ENCODE measurements at places on chromosomes 3 and 15.

DNA sequence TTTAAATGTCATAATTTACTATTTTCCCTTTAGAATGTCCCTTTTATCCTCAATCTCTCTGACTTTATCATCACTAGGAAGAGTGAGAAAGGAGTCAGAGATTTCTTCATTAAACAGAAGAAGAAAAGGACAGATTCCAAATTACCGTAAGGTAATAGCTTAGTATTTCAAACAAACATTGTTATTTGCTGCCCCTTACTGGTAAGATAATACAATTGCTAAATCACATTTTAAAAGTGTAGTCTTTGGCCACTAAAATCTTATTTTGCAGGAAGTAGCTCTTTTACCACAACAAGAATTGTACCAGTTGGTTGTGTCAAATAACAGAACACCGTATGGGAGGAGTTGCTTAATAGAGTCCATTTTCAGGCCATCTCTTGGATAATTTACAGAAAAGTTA, 53.7 kb downstream of the CGGBP1 start:
- DNase-seq, result no peak

- DNase-seq, result no peak
These were observed 396.4 kb downstream of the NLGN1 start for GRCh38 chr3:173793963-173794362.

DNA sequence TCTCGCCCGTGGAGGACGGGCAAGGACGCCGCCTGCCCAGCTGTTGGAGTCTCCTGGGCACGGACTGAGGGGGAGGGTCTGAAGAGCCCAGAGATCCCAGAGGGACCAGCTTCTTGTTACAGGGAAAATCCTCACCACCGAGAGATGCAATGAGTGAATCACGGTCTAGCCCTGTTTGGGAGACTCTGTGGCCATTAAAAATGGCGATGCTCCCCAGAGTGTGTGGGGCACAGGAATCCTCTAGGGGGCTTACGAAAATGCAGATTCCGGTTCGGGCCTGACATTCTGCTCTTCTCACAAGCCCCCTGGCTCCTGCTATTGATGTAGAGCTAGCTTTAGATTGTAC, 35.5 kb upstream of the EPHB3 start:
- DNase-seq, result no peak

DNA sequence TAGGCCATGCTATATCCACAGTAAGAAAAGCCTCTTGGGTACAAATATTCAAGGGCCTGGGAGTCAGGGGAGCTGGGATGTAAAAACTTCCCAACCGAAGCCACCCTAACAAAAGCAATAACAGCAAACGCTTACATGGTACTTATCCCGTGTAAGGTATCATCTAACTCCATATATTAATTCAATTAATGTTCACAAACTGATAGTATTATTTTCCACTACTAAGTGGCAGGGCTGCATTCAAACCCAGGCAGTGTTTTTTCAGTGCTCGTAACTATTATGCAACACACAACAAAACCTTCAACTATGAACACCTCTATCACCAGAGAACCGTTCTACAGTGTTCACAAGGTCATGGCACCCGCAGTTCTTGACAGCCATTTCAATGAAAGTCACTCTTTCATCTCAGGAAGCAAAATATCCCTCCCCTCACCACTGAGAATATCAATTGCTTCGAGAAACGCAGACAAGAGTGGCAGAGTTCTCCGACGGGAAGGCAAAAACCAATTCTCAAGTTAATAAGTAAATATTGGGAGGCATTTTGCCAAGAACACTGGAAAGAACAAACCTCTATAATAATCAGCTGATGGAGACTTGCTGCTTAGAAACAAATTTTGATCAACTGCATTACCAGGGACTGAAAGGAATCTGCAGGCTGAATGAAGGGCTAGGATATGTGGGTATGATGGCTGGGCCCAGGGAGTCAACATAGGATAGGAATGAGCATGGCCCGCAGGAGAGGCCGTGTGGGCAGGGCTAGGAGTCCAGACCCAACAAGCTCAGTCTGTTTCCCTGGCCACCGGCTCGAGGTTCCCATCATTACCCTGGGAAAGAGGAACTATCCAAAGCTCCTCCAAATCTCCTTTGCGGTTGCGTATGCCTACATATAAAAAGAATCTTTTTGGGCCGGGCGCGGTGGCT, 72.3 kb downstream of the XXYLT1 start:
- DNase-seq, result no peak

DNA sequence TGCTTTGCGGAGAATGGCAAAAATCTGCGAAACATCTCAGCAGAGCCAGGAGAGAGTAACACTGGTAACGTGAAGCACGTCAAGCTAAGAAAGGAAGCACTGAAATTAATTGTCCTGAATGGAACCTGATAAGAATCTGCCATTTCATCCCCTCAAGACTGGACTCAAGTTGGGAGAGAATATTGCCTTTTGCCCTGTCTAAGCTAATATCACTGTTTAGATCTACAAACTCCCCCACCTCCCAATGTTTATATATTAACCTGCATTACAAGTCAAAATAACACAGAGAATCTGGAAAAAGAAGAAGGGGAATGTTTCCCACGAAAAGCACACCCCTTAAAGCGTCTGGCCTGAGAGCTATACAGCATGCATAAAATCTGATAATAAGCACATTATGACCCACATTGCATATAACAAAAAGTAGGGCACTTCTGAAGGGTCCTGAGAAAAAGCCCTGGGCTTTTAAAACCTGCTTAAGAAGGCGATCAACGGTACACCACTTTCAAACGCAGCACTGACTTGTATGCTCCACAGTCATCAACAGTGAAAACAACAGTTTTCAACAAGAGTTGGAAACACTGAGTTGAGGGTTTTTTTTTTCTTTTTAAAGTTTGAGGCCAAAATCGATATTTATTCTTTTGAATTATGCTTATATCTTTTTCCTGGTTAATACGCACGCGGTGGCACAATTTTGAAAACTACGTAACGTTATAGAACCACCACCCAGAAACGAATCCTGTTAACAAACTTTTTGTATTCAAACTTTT, 1.4 kb upstream of the KAT2B start:
- no peak for DNase-seq

DNA sequence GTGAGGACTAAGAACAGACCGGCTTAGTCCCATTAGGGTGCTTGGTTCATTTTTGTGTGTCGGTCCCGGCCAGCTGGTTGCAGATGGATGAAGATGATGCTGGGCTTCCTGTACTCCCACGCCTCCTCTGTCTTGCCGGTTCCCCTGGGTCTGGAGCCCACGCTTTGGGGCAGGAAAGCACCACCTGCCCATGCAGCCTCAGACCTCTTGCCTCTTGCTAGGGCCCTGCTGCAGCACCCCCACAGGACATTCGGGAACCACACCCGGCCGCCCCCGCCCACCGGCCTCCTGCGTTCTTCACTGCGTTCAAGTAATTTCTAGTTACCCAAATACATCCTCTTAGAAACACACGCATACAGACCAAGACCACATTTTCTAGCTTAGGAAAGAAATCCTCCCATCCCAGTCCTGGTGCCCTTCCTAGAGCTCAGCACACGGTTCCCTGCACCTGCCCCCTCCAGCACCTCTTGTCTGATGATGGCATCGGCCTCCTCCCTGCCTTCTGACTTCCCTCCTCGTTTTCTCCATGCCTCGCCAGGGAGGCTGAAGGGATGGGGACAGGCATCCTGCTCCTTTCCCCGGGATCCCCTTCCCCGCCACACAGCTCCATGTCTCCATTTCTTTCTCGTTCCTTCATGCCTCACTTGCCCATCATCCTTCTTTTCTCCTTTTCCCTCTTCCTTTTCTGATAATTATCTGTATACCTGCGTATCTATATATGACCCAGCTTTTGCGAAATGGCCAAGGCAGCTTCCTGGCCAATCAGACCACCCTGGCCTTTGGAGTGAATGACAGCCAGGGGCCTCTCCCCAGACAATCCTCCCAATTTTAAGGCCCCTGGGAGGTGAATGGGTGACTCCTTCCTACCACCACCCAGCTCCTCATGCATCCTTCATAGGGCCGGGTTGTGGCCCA, 30.9 kb downstream of the FAM3D start:
- no peak for DNase-seq

DNA sequence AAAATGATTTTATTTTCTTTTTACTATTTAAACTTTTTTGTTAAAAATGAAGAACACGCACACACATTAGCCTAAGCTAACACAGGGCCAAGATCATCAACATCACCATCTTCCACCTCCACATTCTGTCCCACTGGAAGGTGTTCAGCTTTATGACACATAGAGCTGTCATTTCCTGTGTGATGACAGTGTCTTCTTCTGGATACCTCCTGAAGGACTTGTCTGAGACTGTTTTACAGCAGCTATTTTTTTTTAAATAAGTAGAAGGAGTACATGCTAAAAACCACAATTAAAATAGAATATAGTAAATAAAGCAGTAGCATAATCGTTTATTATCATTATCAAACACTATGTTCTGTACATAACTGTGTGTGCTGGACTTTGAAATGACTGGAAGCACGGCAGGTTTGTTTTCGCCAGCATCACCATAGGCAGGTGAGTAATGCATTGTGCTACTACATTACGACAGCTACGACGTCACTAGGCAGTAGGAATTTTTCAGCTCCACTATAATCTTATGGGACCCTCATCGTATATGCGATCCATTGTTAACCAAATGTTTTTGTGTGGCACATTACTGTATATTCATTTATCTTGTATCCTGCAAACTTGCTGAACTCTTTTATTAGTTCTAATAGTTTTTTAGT, 72.8 kb downstream of the KLF15 start:
- DNase-seq, result peak; percentile 47

- no peak for DNase-seq
These were observed 359.8 kb upstream of the C2CD4B start for GRCh38 chr15:62524848-62525247.

DNA sequence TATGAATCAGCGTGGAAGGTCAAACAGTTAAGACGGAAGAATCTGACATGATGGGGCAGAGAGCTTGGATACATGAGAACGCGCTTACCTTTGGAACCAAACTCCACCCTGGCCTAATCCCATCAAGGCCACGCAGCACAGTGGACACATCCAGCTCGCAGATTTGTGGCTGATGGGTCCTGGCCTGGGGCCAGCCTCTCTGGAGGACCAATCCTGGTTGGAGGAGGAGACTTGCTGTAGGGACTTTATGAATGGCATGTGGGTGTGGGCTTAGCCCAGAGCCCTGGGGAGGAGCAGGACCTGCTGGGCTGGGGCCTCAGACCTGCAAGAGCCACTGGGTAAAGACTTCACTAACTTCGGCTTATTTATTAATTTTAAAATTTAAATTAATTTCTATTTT, 73.4 kb upstream of the ANKRD34C start:
- DNase-seq, result no peak

- no peak for DNase-seq
These were observed 244.2 kb downstream of the WNT5A start for GRCh38 chr3:55242921-55243320.

GRCh38 chr3:170049146-170050000, 11.6 kb downstream of the GPR160 start:
- peak; percentile 100 for DNase-seq

DNA sequence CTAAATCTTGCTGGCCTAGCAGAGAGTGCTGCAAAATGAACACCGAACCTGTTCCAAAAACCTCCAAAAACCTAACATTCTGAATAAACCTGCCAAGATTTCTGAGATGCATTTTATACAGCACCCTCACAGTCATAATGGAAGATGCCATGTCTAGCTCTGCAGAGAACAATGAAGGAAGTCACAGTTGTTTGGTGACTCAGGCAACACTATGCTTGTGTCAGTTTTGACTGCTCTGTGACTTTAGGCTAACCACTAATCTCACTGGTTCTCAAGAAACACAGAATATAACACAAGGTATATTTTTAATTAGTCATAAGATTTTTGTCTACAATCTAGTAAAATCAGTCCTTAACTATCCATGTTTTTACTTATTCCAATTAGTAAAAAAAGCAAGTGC, 606.6 kb downstream of the TBL1XR1 start:
- DNase-seq, result no peak

- no peak for DNase-seq
These were observed 1001.1 kb upstream of the NR2F2 start for GRCh38 chr15:95329362-95329761.

DNA sequence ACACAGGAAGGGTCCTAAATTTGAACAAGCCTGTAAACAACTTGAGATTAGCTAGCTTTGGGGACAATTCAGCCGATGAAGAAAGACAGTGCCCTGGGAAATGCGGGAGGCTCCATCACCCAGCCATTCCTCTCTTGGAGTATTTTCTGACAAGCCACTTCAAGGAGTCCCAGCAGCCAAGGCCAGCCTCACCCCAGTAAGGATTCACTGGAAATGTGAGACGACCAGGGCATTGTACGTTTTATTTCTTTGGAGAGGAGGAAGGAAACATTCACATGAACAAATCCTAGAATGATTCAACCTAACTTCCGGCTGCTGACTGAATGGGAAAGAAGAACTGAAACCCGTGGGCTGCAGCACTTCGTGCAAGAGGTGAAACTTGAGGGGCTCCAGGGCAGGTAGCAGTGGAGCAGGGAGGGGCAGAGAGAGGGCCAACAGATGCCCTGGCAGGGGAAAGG, 116.4 kb upstream of the ARHGEF3 start:
- no peak for DNase-seq

- no peak for DNase-seq
These were observed 69.4 kb downstream of the SLCO3A1 start for GRCh38 chr15:91922646-91923547.

GRCh38 chr3:43185274-43185982, 79.5 kb upstream of the POMGNT2 start:
- DNase-seq, result peak; percentile 30

DNA sequence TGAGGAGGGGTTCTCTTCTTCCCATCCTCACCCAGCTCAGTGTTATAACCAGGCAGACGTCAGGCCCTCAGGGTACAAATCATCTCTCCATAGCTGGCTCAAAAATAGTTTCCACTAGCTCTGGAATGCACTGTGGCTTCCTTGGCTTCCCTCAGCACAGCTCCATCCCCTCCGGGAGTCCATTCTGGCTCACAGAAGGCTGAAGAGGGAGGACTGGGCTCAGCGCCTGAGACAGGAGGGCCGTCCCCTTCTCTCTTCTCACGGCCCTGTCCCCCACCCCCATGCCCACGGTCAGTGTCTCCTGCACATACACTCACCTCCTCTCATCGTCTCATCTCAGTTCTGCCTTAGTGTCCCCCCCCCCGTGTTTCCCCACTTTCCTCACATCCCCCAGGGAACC, 50.1 kb downstream of the UMPS start:
- DNase-seq, result no peak

DNA sequence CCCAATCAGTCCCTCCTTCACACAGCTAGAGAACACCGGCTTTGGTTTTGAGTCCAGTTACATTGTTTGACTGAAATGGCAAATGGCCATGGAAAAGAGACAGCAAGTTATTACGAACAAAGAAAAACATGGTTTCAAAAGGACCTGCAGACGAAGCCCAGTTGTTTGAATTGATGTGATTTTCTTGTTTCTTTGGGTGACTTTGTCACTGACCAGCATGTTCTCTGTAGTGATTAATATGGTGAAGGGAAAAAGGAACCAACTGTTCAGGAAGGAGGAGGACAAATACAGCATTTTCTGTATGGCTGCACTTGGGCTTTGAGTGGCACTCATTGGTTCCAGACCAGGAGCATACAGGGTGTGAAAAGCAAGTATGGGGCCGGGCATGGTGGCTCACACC, 217.4 kb upstream of the TPM1 start:
- DNase-seq, result no peak

GRCh38 chr3:70620367-70620766, 307.9 kb upstream of the MDFIC2 start:
- DNase-seq, result no peak

GRCh38 chr3:140403608-140404007, 274.3 kb upstream of the TRIM42 start:
- DNase-seq, result no peak
